ENCODE measurements at places on chromosomes 12 and 14. TPM values are rescaled to one million over a fixed set of nuclear protein-coding genes. Genes with fewer than 3 reads are reported as not detected.

DNA sequence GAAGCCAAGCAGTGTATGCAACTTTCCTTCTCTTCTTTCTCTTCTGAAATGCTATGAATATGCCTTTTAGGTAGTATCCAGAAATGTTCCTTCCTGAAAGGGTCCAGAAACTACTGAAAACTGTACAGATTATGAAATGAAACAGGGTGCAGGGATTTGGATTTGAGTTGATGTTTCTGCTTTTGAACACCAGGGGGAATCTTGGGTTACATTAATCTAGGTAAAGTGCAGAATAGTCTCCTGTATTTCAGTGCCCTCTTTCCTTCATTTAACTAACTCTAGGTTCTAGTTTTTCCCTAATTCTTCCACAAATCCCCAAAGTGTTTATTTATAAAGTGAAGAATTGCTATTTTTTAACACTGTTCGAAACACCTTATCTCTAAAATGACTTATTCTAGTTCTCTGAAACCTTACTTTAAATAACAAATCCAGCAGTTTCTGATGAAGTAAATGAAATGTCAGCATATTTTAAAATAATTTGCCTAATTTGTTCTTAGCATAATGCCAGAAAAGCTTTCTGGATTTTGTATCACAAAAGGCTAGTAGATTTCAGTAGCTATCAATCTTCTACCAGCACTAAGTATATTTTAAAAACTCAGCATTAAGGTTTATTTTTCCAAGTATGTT lies 111.9 kb downstream of the LRRK2 start:
- H3K4me3 ChIP-seq = no peak overlapping the region
- DNase-seq = no peak
- H3K4me1 ChIP-seq = no peaks in the 10 kb centered on the region
- H3K27ac ChIP-seq = no peak overlapping the region
- H3K27me3 ChIP-seq = no peaks in the 10 kb centered on the region

Gene LHX5
- 0.07 TPM for total RNA-seq

Gene PRKD1
- not detected for total RNA-seq

DNA sequence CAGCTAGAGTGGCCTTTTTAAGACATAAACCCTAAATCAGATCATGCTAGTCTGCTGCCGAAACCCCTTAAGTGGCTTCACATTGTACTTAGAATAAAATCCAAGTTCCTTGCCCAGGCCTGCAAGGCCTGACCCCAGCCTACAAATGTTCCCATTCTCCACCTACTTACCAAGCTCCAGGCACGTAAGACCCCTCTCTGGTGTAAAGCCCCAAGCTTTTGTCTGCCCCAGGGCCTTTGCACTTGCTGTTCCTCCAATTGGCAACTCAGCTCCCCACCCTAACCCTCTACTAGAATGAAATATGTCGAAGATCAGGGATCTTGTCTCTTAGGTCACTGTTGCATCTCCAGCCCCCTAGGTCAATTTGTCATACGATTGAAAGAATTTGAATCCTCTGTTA lies 27.1 kb upstream of the MED13L start:
- DNase-seq = no peak
- peaks cover 2% of the 10 kb centered on the region for H3K36me3 ChIP-seq
- no peak overlapping the region for H3K27ac ChIP-seq
- H3K4me3 ChIP-seq = no peak overlapping the region
- no peaks in the 10 kb centered on the region for H3K4me1 ChIP-seq

GRCh38 chr12:7171854-7172253 lies 17.6 kb upstream of the PEX5 start:
- peaks cover 10% of the 10 kb centered on the region for H3K36me3 ChIP-seq
- H3K4me1 ChIP-seq = no peaks in the 10 kb centered on the region
- no peak overlapping the region for H3K27ac ChIP-seq
- H3K27me3 ChIP-seq = peaks cover 38% of the 10 kb centered on the region

DNA sequence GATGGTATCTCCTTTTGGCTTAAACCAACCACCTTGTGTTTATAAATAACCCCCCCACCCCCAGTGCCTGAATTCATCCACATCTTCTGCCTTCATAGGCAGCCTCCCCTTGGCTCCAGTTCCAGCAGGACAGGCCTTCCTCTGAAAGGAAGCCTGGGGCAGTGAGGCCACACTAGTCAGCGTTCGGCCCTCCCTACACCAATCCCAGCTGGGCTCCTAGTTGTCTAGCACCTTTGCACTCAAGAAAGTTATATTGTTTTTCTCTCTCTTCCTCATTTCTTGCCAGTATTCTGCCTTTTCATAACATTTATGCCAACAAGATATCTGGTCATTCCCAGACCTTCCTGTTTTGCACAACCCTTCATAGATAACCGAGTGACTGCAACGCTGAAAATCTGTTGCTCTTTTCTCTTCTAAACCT lies 73.1 kb upstream of the ACTN1 start:
- no peak for DNase-seq
- H3K4me3 ChIP-seq = no peak overlapping the region
- no peak overlapping the region for H3K27ac ChIP-seq
- H3K4me1 ChIP-seq = peaks cover 15% of the 10 kb centered on the region

Gene ZC2HC1C
- 1.2 TPM for total RNA-seq

- no peaks in the 10 kb centered on the region for H3K4me1 ChIP-seq
- DNase-seq = no peak
- H3K27ac ChIP-seq = no peak within 1 kb of the TSS
- peaks cover 12% of the 10 kb centered on the region for H3K27me3 ChIP-seq
- H3K4me3 ChIP-seq = no peak within 1 kb of the TSS
Measured at GRCh38 chr14:94476023-94476422, at the start of gene SERPINA9. Gene SERPINA9, minus strand, starts transcription at chr14:94476197. Its CDS starts 6,357 bp downstream, at chr14:94469840.

- peak overlapping the region; percentile 15 for H3K4me3 ChIP-seq
- H3K27me3 ChIP-seq = peaks cover 35% of the 10 kb centered on the region
- H3K4me1 ChIP-seq = peaks cover 11% of the 10 kb centered on the region
- no peak overlapping the region for H3K27ac ChIP-seq
Measured at GRCh38 chr14:76311079-76311758, 64.7 kb upstream of the ESRRB start.

Gene KRT6C
- total RNA-seq = not detected

DNA sequence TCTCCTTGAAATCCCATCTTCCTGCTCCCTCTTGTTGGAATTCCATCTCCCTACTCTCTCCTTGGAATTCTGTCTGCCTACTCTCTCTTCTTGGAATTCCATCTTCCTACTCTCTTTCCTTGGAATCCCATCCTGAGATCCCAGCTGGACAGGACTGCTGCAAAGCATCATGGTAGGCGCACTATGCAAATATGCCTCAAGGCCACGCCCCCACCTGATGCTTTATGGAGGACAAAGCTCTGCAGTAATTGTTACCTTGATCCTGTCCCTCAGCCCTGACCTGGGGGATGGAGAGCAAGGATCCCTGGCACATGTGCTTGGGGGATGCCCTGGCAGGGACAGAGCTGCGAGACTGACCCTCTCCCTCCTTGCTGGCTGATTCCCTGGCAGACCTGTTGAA lies 185.6 kb downstream of the TBX5 start:
- H3K4me1 ChIP-seq = no peaks in the 10 kb centered on the region
- H3K36me3 ChIP-seq = no peaks in the 10 kb centered on the region
- no peak for DNase-seq
- peaks cover 16% of the 10 kb centered on the region for H3K27me3 ChIP-seq
- H3K27ac ChIP-seq = no peak overlapping the region
- H3K4me3 ChIP-seq = no peak overlapping the region

DNA sequence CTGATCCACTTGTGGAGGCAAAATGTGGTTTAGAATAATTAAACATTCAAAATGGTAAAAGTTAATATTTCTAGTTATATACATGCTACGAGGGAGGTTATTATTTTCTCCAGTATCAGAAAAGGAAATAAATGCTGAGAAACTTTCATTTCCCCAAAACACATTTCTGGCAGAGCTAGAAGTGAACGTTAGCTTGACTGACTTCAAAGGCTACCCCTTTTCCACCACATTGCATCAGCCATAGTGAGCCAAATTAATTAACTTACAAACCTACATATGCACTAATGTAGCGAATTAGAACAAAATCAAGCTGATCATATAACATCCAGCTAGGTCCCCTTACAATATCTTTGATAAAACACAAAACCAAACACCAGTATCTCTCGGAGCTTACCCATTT lies 49.3 kb upstream of the RERGL start:
- H3K4me1 ChIP-seq = no peaks in the 10 kb centered on the region
- H3K36me3 ChIP-seq = no peaks in the 10 kb centered on the region
- no peak overlapping the region for H3K27ac ChIP-seq
- no peak for DNase-seq
- H3K4me3 ChIP-seq = no peak overlapping the region

DNA sequence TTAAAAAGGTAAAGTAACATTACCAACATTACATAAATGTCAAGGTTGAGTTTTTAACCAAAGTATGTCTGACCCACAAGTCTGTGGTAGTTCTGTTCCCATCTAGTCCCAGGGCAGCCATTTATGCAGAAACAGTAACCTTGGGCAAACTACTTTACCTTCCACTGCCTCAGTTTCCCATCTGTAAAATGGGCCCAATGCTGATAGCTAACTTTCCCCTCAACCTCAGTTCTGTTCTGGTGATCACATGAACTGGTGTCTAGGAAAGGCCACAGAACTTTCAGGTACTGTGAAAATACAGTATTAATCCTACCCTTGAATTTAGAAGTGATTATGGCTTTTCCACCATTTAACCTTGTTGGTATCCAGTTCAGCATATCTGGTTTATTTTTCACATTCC lies 113.6 kb downstream of the ZFP36L1 start:
- no peak overlapping the region for H3K4me3 ChIP-seq
- H3K36me3 ChIP-seq = no peaks in the 10 kb centered on the region
- H3K4me1 ChIP-seq = peaks cover 39% of the 10 kb centered on the region
- no peaks in the 10 kb centered on the region for H3K27me3 ChIP-seq
- DNase-seq = no peak

DNA sequence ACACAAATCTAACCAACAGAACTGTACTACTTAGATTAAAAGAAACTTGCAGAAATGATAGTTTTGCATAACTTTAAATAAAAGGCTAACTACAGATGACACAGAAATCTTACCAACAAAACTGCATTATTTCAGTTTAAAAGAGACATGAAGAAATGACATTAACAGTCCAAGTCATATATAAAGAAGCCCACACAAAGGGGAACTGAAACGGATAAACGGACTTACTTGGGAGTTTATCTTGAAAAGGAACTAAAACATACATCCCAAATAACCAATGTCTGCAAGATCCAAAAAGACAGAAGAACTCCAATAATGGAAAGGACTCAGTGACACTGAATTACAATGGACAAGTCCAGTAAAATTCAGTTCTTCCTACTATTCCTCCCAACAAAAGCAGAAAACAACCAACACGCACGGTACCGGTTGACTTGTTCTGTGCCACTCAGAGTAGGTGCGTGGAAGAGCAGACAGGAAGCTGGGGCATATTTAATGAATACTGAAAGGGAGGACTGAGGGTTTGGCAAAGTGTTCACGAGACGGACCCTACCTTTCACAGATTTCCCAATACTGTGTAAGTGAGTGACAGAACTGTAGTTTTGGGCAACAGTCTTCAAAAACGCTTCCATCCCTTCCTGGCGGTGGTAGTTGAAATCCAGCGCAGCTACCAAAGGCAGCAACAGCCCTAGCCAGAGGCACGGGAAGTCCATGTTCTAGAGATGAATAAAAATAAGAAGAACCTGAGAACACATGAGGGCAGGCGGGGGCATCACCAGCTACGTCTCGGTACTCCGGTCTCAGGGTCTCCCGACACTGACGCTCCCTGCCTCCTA lies 627 bp downstream of the CPM start:
- peak; percentile 7 for DNase-seq
- H3K27me3 ChIP-seq = peaks cover 26% of the 10 kb centered on the region
- no peaks in the 10 kb centered on the region for H3K36me3 ChIP-seq
- peak overlapping the region; percentile 89 for H3K4me3 ChIP-seq
- peaks cover 21% of the 10 kb centered on the region for H3K4me1 ChIP-seq

DNA sequence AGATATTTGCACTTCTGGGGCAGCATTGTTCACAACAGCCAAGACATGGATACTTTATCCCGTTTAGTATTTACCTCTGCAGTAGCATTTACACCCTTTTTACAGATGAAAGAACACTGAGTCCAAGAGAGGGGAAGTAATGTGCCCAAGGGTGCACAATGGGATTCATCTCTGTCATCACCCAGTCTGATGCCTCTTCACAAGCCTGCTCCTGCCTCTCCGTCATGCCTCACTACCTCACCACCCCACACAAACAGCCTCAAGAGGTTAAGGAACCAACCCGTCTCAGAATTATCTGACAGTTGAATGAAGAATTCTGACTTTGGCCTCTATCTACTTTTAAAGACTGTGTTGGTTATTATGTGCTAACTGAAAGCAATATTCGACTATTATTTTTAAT lies 368.4 kb downstream of the ATP23 start:
- H3K27ac ChIP-seq = no peak overlapping the region
- no peaks in the 10 kb centered on the region for H3K27me3 ChIP-seq
- H3K4me1 ChIP-seq = no peaks in the 10 kb centered on the region
- H3K36me3 ChIP-seq = no peaks in the 10 kb centered on the region

DNA sequence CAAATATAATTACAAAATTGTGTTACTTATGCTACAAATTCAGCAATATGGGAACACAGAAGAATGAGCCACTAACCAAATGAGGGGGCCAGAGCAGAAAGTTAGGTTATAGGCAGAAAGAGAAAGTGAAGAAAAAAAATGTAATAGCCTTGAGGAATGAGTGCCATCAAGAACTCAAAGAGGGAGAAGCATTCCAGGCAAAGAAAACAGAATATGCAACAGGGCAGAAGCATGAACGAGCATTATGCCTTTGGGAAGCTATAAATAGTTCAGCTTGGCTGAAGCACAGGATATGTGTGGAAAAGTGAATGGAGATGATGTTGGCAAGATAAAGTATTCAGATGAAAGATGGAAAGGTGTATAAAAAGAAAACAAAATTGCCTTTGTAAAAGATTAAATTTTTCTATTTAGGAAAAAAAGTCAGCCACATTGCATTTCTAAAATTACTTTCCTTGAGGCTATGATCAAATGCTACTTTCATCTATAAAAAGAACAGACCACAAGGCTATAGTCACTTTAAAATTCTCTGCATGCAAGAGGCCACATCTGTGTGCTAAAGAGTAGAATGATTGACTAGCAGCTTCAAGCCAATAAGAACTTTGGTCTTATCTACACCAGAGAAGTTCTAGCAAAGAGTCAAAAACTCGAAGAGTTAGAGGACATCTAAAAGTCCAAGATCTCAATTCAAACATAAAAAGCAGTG lies 193.6 kb upstream of the GARIN6 start:
- no peak for DNase-seq
- no peaks in the 10 kb centered on the region for H3K4me1 ChIP-seq
- H3K27ac ChIP-seq = no peak overlapping the region
- H3K36me3 ChIP-seq = no peaks in the 10 kb centered on the region
- no peak overlapping the region for H3K4me3 ChIP-seq

GRCh38 chr14:99360774-99361595 lies 89.0 kb upstream of the BCL11B start:
- H3K36me3 ChIP-seq = no peaks in the 10 kb centered on the region
- no peaks in the 10 kb centered on the region for H3K27me3 ChIP-seq
- no peak overlapping the region for H3K27ac ChIP-seq
- no peak for DNase-seq
- no peaks in the 10 kb centered on the region for H3K4me1 ChIP-seq

GRCh38 chr12:56947633-56948456 lies 9.6 kb downstream of the RDH16 start:
- no peak overlapping the region for H3K27ac ChIP-seq
- DNase-seq = no peak
- no peaks in the 10 kb centered on the region for H3K36me3 ChIP-seq
- H3K4me1 ChIP-seq = no peaks in the 10 kb centered on the region
- H3K4me3 ChIP-seq = no peak overlapping the region
- peaks cover 13% of the 10 kb centered on the region for H3K27me3 ChIP-seq

Gene RPGRIP1
- not detected for total RNA-seq

- peaks cover 29% of the 10 kb centered on the region for H3K4me1 ChIP-seq
- DNase-seq = no peak
- no peaks in the 10 kb centered on the region for H3K27me3 ChIP-seq
- no peak overlapping the region for H3K27ac ChIP-seq
- no peak overlapping the region for H3K4me3 ChIP-seq
- no peaks in the 10 kb centered on the region for H3K36me3 ChIP-seq
Measured at GRCh38 chr14:65424531-65424930, 12.0 kb downstream of the FUT8 start.

Measured in activated T-cell treated with anti-CD3 and anti-CD28 coated beads, Interleukin-2, amount 50 U/mL, for 72 hours (primary cell).